Colonic mucosa (tissue), 4 donors: ENCODE measurements at places on chromosomes 3 and 15. TPM values are rescaled to one million over a fixed set of nuclear protein-coding genes. Genes with fewer than 3 reads are reported as not detected.

GOLGA6L22 gene
- total RNA-seq, result not detected

ZNF80 gene
- not detected for total RNA-seq

DNA sequence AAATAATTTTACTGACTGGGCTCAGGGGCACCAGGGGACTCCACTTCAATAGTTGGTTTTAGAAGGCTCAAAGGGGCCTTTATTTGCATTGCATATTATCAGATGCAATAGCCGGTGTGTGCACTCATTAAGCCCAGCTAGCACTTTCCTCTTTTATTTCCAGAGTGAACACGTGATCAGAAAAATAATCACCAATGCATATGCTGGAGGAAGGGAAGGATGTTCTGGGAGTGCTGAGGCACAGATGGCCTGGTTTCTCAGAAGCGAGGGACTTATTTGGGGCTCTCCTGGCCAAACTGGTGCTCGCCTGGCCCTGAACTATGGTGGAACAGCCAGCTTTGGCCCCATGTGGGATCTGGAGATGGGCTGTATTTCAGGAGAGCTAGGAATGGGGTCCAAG lies 60.4 kb upstream of the SEC13 start:
- H3K27me3 ChIP-seq, result no peaks in the 10 kb centered on the region
- no peak overlapping the region for H3K4me3 ChIP-seq
- no peaks in the 10 kb centered on the region for H3K4me1 ChIP-seq
- H3K36me3 ChIP-seq, result no peaks in the 10 kb centered on the region
- DNase-seq, result no peak

DNA sequence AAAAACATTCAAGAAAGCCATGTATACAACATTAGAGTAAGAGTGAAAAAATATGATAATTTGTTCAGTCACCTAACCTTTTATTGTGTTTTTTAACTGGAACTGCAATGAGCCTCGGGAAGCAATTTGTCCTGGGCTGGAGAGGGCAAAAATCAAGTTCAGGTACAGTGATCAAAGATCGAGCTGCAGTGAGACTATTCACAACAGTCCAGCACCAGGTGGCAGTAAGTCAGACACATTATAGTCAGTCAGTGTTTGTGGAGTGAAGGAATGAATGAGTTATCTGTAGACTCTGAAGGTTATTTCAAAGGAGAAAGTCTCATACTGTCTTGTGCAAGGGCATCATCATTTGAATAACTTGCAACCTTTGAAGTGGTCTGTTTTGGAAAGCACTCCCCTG lies 116.6 kb downstream of the CHDH start:
- H3K4me3 ChIP-seq, result no peak overlapping the region
- no peaks in the 10 kb centered on the region for H3K36me3 ChIP-seq
- no peak for DNase-seq
- H3K4me1 ChIP-seq, result no peaks in the 10 kb centered on the region
- no peaks in the 10 kb centered on the region for H3K27me3 ChIP-seq

- no peak for DNase-seq
- H3K4me3 ChIP-seq, result peak overlapping the region; percentile 32
- H3K27me3 ChIP-seq, result peaks cover 56% of the 10 kb centered on the region
- H3K27ac ChIP-seq, result no peak overlapping the region
- peaks cover 26% of the 10 kb centered on the region for H3K4me1 ChIP-seq
- no peaks in the 10 kb centered on the region for H3K36me3 ChIP-seq
Observed at GRCh38 chr15:67835297-67836133, 4.3 kb downstream of the RNU6-1 start.

GRCh38 chr3:182063742-182064141 lies 352.0 kb downstream of the SOX2 start:
- no peaks in the 10 kb centered on the region for H3K27me3 ChIP-seq
- H3K27ac ChIP-seq, result no peak overlapping the region
- H3K4me1 ChIP-seq, result no peaks in the 10 kb centered on the region
- no peak overlapping the region for H3K4me3 ChIP-seq

DNA sequence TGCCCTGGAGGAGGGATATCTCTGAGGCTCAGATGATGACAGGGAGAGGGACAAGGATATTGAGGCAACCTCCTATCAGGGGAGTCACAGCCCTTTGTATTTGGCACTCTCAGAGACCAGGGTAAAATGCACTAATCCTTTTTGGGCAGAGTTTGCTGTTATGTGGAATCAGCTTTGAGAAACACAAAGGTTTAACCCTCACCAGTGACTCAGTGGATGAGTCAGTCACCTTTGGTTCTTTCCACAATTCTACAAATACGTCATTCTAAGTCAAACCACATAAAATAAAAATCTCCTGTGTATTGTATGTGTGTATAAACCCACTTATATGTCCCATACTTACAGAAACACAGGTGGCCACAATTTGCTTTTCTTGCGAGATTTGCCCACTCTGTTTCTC lies 5.1 kb downstream of the LSAMP start:
- H3K36me3 ChIP-seq, result no peaks in the 10 kb centered on the region
- no peak for DNase-seq
- no peak overlapping the region for H3K27ac ChIP-seq
- no peaks in the 10 kb centered on the region for H3K4me1 ChIP-seq
- H3K4me3 ChIP-seq, result no peak overlapping the region

DNA sequence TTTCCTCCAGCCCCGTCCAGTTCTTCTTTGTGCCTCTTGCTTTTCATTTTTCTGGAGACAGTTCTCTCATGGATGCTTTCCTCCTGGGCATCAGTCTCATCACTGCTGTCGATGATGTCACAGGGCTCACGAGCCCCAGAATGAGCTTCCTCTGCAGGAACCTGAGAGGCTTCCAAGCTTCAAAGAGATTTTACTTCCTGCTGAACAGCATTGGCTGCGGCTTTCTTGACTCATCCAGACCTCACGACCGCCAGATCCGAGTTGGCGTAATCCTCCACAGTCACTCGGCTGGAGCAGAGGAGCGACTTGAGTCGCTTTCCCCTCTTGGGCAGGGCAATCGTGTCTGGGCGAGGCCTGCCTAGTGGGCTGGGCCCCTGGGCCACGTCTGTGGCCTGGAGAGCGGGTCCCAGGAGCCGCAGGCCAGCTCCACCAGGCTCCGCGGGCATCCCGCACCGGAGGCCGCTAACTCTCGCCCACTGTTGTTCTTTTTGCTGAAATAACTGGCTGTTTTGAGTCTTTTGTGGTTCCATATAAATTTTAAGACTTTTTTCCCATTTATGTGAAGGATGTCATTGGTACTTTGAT lies 20.8 kb upstream of the FAN1 start:
- H3K36me3 ChIP-seq, result no peaks in the 10 kb centered on the region
- no peak for DNase-seq
- H3K4me1 ChIP-seq, result no peaks in the 10 kb centered on the region
- H3K27me3 ChIP-seq, result no peaks in the 10 kb centered on the region
- no peak overlapping the region for H3K4me3 ChIP-seq
- H3K27ac ChIP-seq, result no peak overlapping the region

GRCh38 chr3:63538919-63539318 lies 113.6 kb upstream of the SNTN start:
- H3K27me3 ChIP-seq, result no peaks in the 10 kb centered on the region
- H3K27ac ChIP-seq, result no peak overlapping the region
- no peak overlapping the region for H3K4me3 ChIP-seq
- H3K36me3 ChIP-seq, result no peaks in the 10 kb centered on the region

DNA sequence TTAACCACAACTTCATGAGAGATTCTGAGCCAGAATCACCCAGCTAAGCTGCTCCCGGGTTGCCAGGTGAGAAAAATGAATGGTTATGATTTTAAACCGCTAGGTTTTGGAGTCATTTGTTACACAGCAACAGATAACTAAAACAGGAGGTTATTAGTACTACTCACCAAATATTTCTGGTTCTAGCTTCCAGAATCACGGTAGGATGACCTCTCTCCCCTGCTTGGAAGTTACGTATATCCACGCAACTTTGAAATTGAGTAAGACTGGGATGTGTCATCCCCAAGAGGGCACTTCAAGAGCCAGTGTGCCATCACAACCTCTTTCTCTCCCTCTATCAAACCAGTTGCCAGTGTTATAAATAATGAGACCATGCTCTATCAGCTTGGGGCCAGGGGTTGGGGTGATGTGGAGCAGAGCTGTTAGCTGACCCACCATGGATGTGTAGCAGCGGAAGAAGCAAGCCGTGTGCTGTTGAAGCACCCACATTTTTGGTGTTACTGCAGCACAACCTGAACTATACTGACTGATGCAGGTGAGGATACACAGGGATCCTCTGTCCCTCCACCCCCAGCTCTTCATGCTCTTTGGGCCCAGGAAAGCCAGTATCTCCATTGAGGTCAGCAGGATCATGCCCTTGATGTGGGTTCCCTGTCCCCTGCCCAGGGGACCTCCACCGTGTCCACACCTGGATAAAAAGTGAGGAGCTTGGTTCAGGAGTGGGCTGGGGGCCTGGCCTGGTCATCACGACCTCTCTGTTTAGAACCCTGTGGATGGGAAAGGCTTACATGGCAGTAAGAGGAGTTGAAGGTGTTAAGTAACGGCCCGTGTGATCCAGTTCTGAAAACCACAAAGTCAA lies 19.4 kb upstream of the ALDH1A3 start:
- no peaks in the 10 kb centered on the region for H3K27me3 ChIP-seq
- H3K27ac ChIP-seq, result no peak overlapping the region
- H3K4me3 ChIP-seq, result no peak overlapping the region
- H3K36me3 ChIP-seq, result no peaks in the 10 kb centered on the region
- H3K4me1 ChIP-seq, result no peaks in the 10 kb centered on the region
